ENCODE measurements at places on chromosomes 5 and 9. TPM values are rescaled to one million over a fixed set of nuclear protein-coding genes. Genes with fewer than 3 reads are reported as not detected.
A peak's percentile ranks its signal among the peaks of the same experiment; 100 is the strongest.

Gene ABO
- not detected for total RNA-seq

Gene SUSD1
- 18.5 TPM for total RNA-seq

Gene PGM5
- not detected for total RNA-seq

Gene SPATA31C1
- total RNA-seq: not detected

Gene PARP8
- 23.3 TPM for total RNA-seq

Gene PDLIM4
- total RNA-seq: 59.2 TPM

GRCh38 chr5:120628156-120628555 lies 164.1 kb downstream of the PRR16 start:
- H3K4me3 ChIP-seq: no peak overlapping the region
- no peaks in the 10 kb centered on the region for H3K27me3 ChIP-seq
- H3K4me1 ChIP-seq: peaks cover 14% of the 10 kb centered on the region
- H3K27ac ChIP-seq: no peak overlapping the region
- DNase-seq: no peak
- H3K36me3 ChIP-seq: peaks cover 9% of the 10 kb centered on the region

- H3K27ac ChIP-seq: no peak overlapping the region
- DNase-seq: no peak
- no peaks in the 10 kb centered on the region for H3K27me3 ChIP-seq
- no peak overlapping the region for H3K4me3 ChIP-seq
These were observed 1.3 kb upstream of the SLC22A5 start for GRCh38 chr5:132368186-132368585.

GRCh38 chr9:74953235-74953751 lies 581 bp upstream of the C9orf40 start:
- no peak for DNase-seq
- no peaks in the 10 kb centered on the region for H3K36me3 ChIP-seq
- no peaks in the 10 kb centered on the region for H3K27me3 ChIP-seq
- H3K4me1 ChIP-seq: peaks cover 14% of the 10 kb centered on the region
- H3K4me3 ChIP-seq: peak overlapping the region; percentile 82

- H3K27ac ChIP-seq: peak overlapping the region; percentile 94
- no peaks in the 10 kb centered on the region for H3K27me3 ChIP-seq
- no peak for DNase-seq
- peak overlapping the region; percentile 88 for H3K4me3 ChIP-seq
- peaks cover 46% of the 10 kb centered on the region for H3K4me1 ChIP-seq
These were observed 2.3 kb downstream of the UHRF2 start for GRCh38 chr9:6415266-6415665.

- H3K4me3 ChIP-seq: no peak overlapping the region
- H3K36me3 ChIP-seq: peaks cover 4% of the 10 kb centered on the region
- peaks cover 38% of the 10 kb centered on the region for H3K4me1 ChIP-seq
These were observed 56.6 kb downstream of the ADAM19 start for GRCh38 chr5:157518963-157519362.
